Osteoblast (primary cell): ENCODE measurements at places on chromosomes 2 and 18. TPM values are rescaled to one million over a fixed set of nuclear protein-coding genes. Genes with fewer than 3 reads are reported as not detected.

DNA sequence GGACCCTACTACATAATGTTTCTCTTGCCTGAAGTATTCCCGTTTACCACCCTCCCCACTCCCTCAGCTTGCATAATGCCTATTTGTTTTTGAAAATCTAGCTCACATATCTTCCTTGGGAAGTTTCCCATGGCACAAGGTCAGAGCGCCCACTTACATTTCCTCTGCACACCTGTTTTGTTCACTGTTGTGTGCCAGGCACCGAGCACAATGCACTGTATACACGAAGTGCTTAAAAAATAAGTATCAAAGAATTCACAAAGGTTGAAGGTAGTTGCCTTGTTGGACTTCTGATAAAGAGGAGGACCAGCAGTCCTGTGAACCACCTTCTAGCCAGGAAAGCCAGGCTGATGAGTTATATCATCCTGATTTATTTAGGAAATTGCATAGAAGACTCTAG lies 16.8 kb upstream of the RHOB start:
- DNase-seq = no peak

GRCh38 chr2:25041307-25041927 lies 459 bp upstream of the EFR3B start:
- DNase-seq = peak; percentile 89

Gene FBXO15
- 0.29 and 0.36 TPM in 2 replicates for total RNA-seq

GRCh38 chr2:197360744-197361156 lies 50.2 kb upstream of the ANKRD44 start:
- DNase-seq = no peak

Gene CNOT11
- 43.4 and 45.1 TPM in 2 replicates for total RNA-seq

DNA sequence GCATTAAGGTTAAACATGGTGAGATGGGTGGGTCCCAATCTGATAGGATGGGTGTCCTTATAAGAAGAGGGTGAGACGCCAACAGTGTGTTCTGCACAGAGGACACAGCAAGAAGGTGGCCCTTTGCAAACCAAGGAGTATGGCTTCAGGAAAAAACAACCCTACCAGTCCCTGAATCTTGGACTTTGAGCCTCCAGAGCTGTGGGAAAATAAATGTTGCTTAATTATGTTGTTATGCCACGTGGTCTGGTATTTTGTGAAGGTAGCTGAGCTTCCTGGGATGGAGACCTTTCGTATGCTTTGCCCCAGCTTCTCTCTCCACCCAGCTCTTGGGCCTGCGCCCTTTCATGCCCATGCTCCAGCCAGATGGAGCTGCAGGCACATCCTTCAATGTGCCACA lies 114.2 kb upstream of the EPC2 start:
- DNase-seq = no peak

DNA sequence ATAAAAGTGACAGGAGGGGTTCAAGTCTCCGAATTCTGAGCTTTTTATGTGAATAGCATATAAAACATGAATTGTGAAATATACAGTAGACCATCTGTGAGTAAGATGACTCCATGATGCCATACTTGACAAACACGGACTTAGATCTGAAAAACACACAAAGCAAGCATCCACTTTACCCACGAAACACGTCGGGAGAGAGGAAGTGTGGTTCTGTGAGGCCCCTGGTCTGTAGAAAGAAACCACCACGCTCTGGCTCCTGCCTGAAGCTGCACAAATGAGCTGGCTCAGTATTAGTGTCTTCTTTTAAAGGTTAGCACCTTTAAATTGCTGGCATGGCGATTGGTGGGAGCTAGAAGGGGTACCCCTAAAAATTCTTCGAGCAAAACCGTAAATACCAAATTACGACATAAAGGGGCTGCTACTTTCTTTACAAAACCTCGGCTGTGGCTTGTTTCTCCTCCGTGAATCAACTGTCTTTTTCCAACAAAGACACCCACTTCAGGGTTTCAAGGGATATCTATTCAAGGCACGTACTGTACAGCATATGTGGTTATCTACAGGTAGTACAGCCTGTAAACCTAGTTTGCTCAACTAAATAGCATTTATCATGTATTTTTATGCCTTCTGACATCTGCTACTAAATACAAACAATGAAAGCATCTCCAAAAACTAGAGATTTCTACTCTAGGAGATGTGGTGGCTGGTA lies 70.9 kb downstream of the AFF3 start:
- no peak for DNase-seq

Gene EFHD1
- 2.4 and 3.6 TPM in 2 replicates for total RNA-seq

Gene WDCP
- total RNA-seq = 8.3 and 9.1 TPM in 2 replicates
